ENCODE measurements at places on chromosomes 6 and 20.

DNA sequence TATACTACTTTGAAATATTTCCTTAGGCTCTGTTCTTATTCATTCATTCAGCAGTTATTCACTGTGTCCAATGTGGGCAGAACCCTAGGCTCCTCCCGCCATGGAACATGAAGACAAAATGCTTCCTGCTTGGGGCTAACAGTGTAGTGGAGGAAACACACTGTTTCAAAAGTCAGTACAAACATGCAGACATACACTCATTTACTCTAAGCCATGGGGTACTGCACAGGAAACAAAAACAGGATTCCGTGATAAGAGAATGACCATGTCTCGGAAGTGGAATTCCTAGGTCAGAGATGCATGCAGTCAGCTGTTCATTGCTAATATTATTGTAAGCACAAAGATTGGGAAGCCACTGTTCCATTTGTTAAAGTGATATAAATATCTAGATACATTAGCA, 18.4 kb upstream of the FAM209A start:
- no peak for DNase-seq

GRCh38 chr6:109349419-109349987, 32.8 kb downstream of the CD164 start:
- no peak for DNase-seq

DNA sequence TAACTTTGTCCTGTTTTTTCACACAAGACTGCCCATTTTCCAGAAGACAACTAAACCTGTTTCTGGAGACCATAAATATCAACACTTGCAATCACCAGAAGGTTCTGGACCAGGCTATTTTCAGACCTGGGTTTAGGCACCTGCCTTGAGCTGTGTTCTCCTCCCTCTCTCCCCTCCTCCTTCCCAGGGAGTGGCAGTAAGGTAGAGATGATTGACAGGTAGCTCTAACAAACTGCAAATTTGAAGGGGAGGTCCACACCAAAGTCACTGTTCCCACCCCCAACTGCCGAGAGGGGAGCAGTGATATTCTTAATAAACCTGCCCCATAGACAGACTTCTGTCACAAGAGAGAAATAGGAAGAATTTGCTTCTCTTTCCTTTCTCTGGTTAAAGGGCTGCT, 91.2 kb upstream of the BACH2 start:
- no peak for DNase-seq

DNA sequence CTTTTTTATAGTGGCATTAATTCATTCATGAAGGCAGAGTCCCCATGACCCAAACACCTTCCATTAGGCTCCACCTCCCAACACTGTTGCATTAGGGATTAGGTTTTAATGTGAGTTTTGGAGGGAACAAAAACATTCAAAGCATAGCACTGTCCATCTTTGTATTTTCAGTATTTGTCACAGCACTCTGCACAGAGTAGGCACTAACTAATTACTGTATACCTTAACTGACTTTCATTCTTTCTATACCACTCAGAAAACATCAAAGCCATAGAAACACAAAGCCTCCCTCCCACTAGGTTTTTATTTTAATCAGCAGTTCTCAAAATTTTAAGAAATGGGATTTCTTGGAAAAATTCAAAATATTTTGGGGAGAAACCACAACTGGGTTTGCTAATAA, 21.8 kb upstream of the AHI1 start:
- no peak for DNase-seq

GRCh38 chr20:50646483-50646996, 44.8 kb downstream of the RIPOR3 start:
- DNase-seq: no peak

Measured in smooth muscle cell of the brain vasculature (primary cell).